ENCODE measurements at places on chromosomes 1 and 21.

GRCh38 chr1:224271106-224271505, 58.9 kb downstream of the NVL start:
- no peak for DNase-seq

GRCh38 chr1:203026666-203027663, 674 bp downstream of the PPFIA4 start:
- no peak for DNase-seq

GRCh38 chr1:177001556-177001955, 163.0 kb downstream of the ASTN1 start:
- DNase-seq: no peak

DNA sequence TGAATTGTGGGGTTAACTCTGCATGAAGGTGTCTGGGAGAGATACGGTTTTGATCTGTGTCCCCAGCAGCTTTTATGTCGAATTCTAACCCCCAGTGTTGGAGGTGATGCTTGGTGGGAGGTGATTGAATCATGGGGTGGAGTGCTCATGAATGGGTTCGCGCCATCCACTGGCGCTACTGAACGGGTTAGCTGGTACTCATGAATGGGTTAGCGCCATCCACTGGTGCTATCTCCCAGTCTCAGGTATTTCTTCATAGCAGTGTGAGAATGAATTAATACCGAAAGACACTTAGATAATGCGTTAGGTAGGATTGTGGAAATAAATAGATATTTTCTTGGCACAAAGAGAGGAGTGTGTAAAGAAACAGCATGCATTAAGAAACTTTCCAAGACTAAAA, 32.9 kb upstream of the CLDN8 start:
- DNase-seq: no peak

DNA sequence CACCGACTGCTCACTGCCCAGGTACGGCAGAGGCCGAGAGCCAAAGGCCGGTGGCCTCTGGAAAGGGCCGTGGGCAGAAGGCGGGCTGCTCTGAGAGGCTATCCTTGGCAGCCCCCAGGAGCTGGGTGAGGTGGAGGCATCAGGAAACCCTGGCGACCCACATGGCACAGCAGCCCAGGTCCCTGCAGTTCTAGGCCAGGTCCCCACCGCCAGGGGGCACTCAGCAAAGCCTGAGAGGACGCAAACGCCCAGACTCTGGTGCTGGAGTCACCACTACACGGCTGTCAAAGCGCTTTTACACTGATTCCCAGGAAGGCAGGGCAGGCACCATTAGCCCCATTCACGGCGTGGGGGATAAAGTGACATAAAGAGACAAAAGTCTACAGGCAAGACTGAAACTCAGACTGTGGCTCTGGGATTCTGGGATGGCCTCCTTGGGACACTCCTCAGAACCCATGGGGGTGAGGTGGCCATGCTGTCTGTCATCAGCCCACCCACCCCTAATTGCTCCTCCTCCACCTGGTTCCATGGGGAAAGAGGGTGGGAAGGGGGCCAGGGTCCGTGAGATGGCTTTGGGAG, 4.9 kb downstream of the PLEKHG5 start:
- peak; percentile 78 for DNase-seq

- no peak for DNase-seq
These were observed 2.8 kb upstream of the CASQ2 start for GRCh38 chr1:115771094-115771846.

DNA sequence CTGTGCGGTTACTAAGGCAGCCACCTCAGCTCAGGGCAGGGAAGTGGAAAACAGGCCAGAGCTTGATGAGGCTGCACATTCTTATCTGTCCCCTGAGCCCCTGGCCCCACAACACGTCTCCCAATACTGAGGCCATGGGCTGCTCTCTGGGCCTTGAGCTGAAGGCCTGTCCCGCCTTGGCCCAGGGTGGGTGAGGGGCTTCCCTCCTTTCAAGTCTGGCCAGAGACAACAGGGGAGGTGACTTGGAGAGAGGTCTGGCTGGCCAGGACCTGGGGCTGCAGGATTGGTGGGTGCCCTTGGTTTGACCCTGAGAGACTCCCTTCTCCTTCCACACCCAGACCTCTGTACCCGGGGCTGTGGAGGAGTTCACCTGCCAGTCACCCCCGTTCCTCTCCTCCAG, 563.8 kb downstream of the PTPRU start:
- DNase-seq: no peak

DNA sequence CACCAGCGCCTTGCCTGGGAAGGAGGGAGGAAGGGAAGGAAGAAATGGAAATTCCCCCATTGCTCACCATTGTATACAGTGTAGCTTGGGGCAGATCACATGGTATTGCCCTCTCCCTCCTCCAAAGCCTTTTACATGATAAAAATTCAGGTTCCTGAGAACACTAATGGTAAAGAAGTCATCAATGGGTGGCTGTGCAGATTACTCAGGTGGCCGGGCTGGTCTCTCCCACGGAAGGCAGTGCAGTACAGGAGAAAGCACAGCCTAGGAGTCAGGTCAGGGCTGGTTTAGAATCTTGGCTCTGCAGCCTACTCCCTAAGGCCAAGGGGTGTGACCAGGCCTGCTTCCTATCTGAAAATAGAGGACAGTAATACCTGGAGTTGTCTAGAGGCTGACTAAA, 107.9 kb downstream of the SUSD4 start:
- DNase-seq: no peak

GRCh38 chr1:41330588-41331545, 30.4 kb upstream of the FOXO6 start:
- DNase-seq: peak; percentile 64

DNA sequence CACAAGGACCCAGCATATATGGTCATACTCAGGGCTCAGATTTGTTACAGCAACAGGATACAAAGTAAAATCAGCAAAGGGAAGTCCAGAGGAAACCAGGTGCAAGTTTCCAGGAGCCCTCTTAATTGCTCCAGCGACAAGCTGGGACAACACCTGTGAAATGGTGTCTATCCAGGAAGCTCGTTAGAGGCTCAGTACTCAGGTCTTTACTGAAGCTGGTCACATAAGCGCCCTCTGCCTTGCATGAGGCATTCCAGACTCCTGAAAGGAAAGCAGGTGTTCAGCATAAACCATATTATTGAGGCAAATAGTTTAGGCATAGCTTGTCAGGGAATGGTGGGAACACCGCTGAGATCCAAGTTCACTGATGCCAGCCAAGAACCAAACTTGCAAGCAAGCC, 231.0 kb downstream of the SLC35F3 start:
- DNase-seq: no peak

- no peak for DNase-seq
These were observed 31.9 kb downstream of the PDC start for GRCh38 chr1:186429017-186429416.

DNA sequence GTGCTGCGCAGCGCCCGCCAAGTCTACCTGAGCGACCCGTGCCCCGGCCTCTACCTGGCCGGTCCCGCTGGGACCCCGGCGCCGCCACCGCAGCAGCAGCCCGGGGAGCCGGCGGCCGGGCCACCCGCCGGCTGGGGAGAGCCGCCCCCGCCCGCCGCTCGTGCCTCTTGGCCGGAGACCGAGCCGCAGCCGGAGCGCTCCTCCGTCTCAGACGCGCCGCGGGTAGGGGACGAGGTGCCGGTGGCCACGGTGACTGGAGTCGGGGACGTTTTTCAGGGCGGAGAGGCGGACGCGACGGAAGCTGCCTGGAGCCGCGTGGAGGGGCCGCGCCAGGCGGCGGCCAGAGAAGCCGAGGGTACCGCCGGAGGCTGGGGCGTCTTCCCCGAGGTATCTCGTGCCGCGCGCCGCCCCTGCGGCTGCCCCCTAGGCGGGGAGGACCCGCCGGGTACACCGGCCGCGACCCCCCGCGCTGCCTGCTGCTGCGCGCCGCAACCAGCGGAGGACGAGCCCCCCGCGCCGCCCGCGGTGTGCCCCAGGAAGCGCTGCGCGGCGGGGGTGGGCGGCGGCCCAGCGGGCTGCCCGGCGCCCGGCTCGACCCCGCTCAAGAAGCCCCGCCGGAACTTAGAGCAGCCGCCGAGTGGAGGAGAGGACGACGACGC, 646 bp downstream of the IER5 start:
- no peak for DNase-seq

DNA sequence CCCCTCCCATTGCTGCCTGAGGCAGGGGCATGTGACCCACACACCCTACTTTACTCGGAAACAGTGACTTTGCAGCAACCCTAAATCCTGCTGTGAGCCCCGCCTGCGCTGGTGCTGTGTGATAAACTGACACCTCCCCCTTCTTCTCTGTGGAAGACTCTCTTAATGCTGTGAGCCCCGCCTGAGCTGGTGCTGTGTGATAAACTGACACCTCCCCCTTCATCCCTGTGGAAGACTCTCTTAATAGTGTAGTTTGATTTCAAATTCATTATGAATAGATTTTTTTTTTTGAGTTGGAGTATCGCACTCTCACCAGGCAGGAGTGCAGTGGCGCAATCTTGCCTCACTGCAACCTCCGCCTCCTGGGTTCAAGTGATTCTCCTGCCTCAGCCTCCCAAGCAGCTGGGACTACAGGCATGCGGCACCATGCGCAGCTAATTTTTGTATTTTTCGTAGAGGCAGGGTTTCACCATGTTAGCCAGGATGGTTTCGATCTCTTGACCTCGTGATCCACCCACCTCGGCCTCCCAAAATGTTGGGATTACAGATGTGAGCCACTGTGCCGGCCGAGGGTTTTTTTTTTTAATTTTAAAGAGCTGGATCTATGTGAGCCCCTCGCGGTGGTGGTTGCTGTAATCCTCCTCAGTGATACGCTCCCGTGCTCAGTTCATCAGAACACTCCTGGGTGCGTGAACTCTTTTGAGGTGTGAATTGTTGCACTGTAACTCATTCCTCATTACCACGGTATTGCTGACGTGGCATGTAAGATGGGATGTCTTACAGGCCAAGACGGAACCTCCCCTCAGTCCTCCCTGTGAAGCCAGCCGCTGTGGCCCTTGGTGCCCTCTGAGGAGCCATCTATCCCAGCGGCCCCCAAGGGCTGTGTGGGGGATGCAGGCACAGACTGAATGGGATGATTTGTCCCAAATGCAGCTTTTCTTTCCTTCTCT, 60.3 kb downstream of the GALNT2 start:
- DNase-seq: no peak

DNA sequence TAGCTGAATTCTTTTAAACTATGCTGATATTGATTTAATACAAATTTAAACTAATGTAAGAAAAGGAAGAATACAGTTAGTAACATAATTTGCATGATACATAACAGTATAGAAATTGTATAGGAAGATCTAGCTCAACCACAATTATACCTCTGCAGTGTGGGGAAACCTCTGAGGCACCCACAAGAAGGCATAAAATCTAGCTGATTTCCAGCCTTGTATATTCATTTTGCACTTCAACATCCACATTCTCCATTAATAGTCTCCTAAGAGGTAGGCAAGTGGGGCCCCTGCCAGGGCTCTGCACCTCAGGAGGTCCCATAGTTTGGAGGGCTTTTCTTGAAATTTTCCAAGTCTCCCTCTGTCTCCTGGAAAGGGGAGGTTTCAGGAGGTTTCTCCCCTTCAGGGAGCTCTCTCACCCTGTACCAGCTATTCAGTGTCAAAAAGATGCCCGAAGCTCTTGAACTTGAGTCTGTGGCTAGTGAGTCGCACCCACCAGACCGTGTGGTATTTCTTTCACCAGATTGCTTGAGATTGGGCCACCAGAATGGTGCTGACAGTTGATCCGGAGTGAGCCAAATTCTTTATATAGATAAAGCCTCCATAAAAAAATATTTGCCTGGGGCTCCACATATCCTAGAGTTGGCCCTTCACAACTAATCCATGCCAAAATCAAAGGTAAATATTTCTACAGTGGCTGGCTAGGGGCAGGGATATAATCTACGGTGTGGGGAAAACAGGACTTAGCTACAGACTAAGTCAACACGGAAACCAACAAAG, 108.2 kb downstream of the TIAM1 start:
- no peak for DNase-seq

DNA sequence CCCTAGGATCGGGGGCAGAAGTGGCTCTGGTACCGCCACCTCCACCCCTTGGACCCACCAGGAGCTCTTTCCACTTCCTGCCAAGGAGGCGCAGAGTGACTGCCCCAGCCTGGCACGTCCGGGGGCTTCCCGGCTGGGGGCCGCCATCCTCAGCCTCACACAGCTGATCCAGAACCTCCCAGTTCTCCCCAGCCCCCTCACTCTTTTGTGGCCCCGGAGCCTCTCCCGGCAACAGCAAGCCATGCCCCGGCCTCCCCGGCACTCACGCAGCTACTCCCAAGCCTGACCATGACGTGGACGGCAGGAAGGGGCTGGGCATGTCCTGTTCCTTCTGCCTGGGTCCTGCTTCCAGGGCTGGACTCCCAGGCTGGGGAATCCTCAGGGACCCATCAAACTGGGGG, 17.1 kb downstream of the TP73 start:
- DNase-seq: no peak

DNA sequence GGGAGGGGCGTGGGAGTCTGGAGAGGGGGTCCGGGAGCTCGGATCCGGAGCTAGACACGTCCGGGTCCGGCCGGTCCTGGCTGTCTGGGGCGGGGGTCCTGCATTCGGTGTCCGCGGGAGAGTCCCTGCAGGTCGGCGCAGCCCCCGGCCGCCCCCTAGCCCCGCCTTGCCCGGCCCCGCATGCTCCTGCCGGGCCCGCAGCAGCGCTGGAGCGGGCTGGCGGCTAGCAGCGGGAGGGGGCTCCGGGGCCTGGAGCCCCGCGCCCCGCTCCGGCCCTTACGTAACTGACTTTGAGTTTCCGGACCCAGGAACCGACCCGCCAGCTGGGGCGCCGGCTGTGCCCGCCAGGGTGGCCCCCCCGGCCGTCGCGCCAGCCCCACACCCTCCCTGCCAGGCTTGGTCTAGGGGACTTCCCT, 26.9 kb upstream of the EPB41 start:
- DNase-seq: no peak

DNA sequence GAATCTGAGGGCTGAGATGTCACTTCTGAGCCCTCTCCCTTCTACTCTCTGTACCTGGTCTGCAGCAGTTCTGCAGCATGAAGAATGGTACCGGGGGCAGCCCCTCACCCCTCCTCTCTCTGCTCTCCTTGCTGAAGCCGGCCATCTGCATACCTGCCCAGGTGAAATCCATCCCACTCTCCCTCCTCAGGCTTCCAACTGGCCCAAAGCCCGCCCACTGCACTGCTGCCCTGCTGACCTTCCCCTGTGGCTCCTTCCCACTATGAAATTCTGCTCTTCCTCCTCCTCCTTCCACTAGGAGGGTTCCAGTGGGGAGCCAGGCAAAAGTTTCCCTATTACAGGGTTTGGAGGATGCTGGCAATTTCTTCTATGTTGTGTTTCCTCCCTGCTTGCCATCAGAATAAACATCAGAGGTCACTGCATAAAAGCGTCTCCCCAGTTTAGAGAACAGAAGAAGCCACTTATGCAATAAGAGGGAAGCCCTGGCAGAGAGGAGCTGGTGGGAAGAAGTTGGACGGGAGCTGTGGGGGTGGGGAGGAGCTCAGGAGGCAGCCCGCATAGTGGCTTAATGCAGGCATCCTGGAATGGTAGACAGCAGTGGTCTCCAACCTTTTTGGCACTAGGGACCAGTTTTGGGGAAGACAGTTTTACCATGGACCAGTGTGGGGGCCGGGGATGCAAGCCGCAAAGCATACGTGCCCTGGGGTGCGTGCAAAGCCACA, 30.3 kb downstream of the TMCO4 start:
- no peak for DNase-seq
